ENCODE measurements at places on chromosomes 16 and 17.

- DNase-seq, result peak; percentile 74
These were observed 12.5 kb downstream of the SLC16A3 start for GRCh38 chr17:82241183-82241925.

DNA sequence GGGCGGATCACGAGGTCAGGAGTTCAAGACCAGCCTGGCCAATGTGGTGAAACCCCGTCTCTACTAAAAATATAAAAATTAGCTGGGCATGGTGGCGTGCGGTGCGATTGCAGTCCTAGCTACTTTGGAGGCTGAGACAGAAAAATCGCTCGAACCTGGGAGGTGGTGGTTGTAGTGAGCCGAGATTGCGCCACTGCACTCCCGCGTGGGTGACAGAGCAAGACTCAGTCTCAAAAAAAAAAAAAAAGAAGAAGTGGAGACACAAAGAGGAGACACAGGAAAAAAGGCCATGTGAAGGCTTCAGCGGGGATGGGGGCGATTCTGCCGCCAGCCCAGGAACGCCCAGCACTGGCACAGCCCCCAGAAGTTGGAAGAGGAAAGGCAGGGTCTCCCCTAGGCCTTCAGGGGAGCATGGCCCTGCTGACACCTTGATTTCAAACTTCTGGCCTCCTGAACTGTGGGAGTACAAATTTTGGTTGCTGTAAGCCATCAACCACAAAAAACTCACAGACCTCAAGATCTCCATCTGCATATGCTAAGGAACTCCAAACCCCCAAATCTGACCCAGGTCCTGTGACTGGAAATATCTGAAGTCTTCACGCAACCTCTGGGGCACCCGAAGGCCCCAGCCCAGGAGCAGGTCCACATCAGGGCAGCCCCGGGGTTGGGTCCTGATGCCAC lies 7.0 kb downstream of the SGSH start:
- no peak for DNase-seq

DNA sequence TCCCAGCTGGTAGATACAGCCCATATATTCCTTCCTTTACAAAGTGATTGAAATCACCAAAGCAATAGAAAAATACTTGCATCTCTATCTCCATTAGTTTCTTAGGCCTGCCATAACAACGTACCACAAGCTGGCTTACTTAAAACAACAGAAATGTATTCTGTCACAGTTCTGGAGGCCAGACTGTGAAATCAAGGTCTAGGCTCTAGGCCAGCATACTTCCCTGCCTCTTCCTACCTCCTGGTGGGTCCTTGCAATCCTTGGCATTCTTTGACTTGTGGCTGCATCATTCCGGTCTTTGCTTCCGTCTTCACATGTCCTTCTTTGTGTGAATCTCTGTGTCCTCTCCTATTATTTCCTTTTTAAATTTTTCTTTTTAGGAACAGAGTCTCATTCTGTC lies 62.5 kb downstream of the ERCC4 start:
- DNase-seq, result no peak

DNA sequence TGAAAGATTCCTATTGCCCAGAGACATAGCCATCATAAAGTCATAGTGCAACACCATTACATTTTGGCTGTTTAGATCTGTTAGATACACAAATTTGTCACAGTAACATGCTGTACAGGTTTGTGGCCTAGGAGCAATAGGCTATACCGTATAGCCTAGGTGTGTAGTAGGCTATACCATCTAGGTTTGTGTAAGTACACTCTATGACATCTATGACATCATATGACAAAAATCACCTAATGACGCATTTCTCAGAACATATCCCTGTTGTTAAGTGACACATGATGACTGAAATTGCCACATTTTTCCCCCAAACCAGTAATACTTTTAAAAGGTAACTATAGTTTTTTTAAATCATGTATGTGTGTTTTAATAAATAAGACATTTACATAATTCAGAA lies 43.3 kb downstream of the NLK start:
- DNase-seq, result no peak

DNA sequence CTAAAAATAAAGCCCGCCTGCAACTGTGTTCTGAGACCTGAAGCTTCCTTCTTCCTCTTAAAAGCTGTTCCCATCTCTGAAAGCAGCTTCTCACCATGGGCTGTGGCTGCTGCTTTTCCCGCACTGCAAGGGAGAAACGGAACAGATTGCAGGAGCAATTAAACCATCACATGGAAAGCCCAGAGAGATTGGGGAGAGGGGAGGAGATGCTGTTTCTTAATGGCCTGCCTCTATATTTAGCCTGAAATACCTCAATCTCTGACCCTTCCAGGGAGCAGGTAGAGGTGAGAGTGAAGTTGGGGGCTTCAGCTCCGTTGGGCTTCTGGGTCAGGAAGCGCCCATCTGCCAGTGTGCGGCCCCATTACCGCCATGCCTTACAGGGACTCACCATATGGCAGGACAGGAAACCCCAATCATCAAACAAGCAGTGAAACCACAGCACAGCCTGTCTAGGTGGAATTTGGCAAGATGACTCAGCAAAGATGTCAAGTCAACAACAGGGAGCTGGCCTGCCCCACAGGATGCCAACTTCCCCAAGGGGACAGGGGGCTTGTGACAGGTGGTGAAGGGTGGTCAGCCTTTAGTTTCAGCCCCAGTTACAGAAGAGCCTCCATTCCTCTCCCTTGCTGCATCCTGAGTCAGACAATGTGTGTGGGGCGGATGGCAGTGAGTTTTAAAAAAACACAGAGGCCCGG lies 286.6 kb upstream of the CCL2 start:
- DNase-seq, result no peak

- DNase-seq, result no peak
These were observed 361.6 kb downstream of the GRIN2A start for GRCh38 chr16:9820476-9821246.

DNA sequence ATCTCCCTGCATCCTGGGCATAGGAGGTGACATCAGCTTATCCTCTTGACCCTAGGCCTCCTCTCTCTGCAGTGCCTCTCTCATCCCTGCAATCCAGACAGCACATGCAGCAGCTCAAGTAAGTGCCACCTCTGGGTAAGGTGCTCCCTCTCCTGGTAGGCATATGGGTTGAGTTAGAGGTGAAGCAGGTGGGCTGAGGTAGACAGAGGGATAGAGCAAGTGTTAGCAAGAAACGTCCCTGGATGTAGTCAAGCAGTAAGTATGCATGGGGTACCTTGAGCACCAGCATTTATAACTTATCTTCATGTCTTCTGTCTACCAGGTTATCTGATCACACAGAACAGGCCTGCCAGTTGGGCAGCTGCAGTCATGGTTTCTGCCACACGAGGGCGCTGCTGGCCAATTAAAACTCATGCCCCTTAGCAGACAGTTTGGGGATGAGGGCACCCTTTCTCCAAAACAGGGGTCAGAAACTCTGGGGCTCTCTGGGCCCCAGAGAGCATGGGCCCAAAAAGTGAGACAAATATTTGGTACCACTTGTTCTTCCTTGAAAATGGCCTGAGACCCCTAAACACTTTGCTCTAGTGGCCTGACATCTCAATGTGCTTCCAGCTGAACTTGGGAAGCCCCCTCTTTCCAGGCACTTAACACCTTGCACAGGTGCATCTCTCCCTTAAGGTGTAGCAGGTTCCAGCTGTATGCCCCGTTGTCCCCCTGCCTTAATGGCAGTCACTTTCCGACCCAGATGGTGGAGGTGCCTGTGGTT lies 59.8 kb downstream of the NEUROD2 start:
- peak; percentile 31 for DNase-seq

DNA sequence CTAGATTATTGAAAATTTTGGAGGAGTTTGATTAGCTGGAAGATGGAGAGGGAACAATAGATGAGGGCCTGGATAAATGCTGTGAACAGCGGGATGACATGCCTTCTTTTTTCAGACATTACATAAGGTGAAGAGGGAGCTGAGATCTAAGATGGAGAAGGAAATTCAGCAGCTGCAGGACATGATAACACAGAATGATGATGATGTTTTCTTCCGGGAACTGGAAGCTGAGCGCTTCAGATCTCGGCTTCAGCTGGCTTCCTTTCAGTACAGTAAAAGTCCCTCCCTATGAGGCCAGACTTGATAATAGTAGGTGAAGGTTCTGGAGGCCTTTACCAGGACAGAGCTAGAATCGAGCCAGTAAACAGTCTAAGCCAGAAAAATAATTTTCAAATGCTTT lies 30.7 kb downstream of the CEP95 start:
- no peak for DNase-seq

DNA sequence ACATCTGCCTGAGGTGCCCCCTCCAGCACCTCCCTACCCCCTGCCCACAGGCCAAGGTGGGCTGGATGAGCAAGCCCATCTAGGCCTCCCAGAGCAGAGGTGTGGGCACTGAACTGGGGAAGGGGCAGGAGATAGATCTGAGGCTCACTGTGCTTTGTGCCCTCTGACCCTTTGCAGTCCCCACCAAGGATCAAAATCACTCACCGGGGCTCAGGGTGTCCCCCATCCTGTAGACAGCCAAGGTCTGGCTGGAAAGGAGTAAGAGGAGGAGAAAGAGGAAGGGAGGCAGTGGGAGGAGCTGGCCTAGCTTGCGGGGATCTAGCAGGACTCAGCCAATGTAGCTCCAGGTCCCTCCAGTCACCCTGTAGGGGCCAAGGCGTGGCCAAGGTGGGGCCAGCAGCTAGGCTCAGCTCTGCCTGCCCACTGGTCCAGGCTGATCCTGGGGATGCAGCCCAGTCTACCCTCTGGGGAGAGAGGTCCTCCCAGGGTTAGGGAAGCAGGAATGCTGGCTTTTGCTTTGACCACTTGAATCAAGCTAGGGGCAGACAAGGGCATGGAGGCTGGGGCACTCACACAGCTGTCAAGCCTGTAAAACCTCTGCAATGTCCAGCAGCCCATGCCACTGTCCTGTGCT lies 1.8 kb downstream of the SLC12A4 start:
- DNase-seq, result no peak

DNA sequence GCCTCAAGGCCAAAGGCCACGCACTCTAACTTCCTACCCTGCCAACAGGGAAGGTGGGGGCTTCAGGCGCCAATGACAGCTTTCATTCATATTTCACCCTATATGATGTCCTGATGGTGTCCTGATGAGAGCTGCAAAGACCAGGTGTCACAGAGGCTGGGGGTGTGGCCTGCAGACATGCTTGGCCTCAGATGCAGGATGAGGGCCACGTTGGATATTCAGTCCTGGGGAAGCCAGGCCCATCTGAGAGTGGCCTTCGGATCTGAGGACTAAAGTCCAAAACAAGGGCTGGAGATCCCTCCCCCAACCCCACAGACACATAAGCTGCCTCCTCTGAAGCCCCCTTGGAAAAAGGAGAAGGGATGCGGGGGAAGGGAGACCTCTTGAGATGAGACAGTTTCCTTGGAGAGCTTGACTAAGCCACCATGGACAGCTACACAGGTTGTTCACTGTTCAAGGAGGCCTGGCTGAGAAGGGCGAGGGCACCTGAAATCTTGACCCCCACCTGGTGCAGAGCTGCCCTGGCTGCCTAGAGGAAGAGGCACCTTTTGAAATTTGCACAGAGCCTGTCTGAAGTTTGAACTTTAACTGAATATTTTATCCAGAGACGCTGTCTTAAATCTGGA lies 24.3 kb upstream of the GSG1L start:
- DNase-seq, result no peak

- DNase-seq, result no peak
These were observed 10.6 kb downstream of the TSC2 start for GRCh38 chr16:2058420-2058819.

DNA sequence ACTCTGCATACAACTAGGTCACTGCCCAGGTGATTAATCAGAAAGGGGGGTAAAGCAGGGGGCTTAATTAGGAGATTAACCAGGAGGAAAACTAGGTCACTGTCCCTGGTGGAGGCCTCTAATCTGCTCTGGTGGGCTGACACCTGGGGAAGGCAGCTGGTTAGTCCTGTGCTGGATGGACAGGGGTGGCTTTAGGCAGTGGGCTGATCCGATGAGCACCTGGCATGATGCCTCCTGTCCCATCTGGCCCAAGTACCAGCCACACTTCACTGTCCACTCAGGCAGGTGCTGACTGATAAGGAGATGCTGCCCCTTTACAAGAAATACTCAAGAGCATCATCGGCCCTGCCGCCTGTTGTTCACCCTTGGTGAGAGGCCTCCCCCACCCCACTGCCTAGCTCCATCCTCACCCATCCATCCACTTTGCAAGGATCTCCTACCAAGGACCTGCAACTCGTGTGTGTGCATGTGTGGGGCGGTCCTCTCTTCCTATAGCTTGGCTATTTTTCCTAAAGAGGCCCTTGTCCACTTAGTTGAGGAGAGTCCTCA lies 13.8 kb upstream of the RCVRN start:
- no peak for DNase-seq

DNA sequence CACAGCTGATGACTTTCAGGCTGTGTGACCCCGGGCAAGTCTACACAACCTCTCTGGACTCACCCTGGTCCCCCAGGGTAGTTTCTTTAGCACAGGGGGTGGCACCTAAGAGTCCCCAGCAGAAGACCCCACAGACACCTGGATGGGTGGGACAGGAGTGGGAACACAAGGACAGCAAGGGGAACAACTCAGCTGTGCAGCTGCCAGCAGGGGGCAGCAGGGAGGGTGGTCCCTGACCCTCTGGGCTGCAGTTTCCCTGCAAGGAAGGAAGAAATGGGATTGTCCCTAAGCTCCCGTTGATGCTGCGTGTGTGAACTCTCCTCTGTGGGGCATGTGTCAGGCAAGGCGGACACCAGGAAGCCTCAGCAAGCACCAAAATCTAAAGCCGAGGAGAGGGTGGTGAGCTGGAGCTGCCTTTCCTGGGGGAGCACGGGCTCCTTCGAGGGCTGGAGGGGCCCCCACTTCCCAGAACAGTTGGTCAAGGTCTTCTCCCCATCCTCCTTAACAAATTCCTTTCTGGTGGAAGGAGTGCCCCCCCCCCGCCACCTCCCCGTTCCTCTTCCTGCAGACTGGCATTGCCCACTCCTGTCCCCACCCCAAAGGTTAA lies 24.1 kb upstream of the CDH5 start:
- DNase-seq, result no peak

DNA sequence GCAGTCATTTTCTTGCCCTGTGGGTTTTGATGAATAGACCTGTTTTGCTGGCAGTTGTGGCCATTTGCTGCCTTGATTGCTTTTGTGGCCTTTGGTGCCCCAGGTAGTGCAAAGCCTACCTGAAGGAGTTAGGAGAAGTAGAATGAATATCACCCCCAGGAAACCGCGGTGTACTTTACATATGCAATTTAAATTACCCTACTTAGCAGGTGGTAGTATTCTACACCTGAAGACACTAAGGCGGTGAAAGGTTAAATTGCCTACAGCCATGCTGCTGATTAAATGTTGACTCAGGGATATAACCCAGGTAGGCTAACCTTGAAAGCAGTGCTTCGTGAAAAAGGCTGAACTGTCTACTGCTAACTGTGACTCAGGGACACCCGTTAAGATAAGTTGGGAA lies 27.2 kb upstream of the WWOX start:
- DNase-seq, result no peak

- DNase-seq, result no peak
These were observed 987 bp upstream of the HASPIN start for GRCh38 chr17:3722716-3723115.

DNA sequence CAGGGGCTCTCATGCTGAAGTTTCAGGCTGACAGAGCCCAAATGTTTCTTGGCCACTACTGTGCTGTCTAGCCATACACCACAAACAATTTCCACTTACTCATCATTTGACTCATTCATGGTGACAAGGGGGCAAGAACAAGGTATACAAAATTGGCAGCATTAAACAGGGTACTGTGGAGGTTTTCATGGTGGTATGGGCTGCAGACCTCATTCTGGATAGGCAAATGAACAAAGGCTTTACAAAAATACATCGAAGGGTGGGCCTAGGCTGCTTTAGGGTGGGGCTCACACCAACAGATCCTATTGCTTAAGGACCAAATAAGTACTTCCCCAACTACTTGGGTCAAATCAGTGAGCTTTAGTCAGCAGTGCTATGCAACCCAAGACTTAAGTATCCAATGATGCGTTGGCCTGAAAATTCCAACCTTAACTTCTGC lies 53.0 kb downstream of the N4BP1 start:
- no peak for DNase-seq

GRCh38 chr17:60989846-60990245 lies 312.2 kb downstream of the BCAS3 start:
- DNase-seq, result no peak
